ENCODE measurements at places on chromosomes 11 and 22.

- no peak for DNase-seq
Measured at GRCh38 chr11:62130283-62131169, 6.7 kb downstream of the INCENP start.

DNA sequence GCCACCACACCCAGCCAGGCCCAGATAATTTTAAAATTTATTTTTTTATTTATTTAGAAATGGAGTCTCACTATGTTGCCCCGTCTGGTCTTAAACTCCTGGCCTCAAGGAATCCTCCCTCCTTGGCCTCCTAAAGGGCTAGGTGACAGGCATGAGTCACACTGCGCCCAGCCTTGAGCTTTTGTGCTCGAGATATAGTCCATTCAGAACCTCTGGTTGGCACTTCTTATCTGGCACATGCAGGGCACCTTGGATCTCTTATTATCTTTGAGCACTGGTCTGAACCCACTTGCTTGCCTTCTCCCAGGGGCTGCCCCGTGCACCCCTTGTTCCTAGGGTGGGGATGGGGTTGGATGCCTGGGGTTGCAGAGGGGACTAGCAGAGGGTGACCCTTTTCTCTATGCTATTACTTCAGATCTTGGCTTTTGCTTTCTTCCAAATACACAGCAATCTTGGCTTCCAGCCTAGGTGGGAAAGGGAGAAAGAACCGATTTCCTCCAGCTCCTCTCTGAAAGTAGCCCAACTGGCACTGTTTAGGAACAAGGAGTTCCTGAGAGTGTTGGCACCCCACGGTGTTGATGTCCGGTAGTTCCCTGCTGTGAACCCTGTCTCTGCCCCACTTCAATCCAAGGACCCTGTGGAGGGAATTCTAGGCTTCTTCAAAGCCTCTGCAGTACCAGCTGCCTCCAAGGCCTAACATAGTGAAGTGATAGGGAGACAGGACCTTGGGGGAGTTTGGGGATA is 1.3 kb upstream of the SLC3A2 start:
- no peak for DNase-seq

DNA sequence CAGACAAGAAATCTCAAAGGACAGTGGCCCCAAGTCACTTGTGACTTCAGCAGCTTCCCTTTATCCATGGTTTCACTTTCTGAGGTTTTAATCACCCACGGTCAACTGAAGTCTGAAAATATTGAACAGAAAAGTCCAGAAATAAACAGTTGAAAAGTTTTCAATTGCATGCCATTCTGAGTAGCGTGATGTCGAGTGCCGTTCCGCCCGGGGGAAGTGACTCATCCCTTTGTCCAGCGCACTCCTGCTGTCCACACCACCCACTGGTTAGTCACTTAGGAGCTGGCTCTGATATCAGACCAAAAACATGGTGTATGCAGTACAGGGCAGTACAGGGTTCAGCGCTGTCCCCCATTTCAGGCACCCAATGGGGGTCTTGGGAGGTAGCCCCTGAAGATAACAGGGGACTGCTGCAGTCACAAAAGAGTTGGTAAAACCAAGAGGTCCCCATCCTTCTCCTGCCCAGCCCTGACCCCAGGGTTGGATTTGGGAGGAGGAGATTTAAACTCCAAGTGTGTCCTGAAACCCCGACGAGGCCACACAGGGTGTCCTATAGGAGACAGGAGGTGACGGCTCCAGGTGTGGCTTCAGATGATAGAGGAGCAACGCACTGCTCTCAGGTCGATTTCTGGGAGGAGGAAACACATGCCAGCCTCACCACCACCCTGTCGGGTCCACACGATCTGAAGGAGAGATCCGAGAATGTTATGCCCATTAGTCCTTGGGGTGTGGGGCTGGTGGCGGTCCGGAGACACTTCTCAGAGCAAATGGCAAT is 390.1 kb downstream of the CTTN start:
- DNase-seq: no peak

GRCh38 chr22:30251711-30252110 is 5.2 kb upstream of the LIF start:
- no peak for DNase-seq

GRCh38 chr11:6414874-6415328 is 4.0 kb downstream of the APBB1 start:
- no peak for DNase-seq

- no peak for DNase-seq
Measured at GRCh38 chr11:84069048-84069447, 782.9 kb upstream of the CCDC90B start.

DNA sequence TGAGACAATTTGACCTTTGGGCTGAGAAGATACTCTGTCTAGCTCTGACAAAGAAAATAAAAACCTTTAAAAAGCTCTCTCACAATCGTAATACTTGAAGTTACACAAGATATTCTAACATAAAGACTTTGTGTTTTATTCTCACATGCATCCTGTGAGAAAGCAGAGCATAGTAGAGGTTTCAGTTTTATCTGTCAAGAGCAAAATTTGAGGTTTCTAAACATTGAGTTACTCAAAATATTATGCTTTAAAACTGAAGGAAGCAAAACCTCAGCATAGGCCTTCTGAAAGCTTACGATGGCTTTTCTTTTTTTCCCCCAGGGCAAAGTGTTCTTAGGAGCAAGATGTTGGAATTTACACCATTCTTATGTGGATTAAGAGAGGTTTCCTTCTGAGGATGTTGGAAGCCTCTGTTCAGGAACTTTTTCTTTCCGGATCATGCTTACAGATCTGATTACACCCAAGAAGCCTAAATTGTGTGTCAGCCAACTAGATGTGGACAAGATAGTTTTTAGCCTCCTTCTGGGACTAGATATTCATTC is 15.0 kb upstream of the OR51M1 start:
- DNase-seq: no peak

GRCh38 chr11:119629834-119630624 is 99.0 kb downstream of the NECTIN1 start:
- no peak for DNase-seq
